Mesendoderm (in vitro differentiated cells): ENCODE measurements at places on chromosomes 7 and 10.

GRCh38 chr7:368651-369475, 78.9 kb downstream of the FOXL3 start:
- no peak overlapping the region for H3K4me3 ChIP-seq
- DNase-seq = no peak
- no peaks in the 10 kb centered on the region for H3K36me3 ChIP-seq
- H3K4me1 ChIP-seq = no peaks in the 10 kb centered on the region
- H3K27ac ChIP-seq = no peak overlapping the region

GRCh38 chr10:76632767-76633051, 1004.9 kb downstream of the KCNMA1 start:
- no peaks in the 10 kb centered on the region for H3K27me3 ChIP-seq
- no peak overlapping the region for H3K4me3 ChIP-seq
- H3K27ac ChIP-seq = no peak overlapping the region
- no peaks in the 10 kb centered on the region for H3K4me1 ChIP-seq

GRCh38 chr7:70030745-70031144, 432.5 kb downstream of the AUTS2 start:
- no peak for DNase-seq
- no peaks in the 10 kb centered on the region for H3K4me1 ChIP-seq
- no peak overlapping the region for H3K4me3 ChIP-seq
- H3K27me3 ChIP-seq = no peaks in the 10 kb centered on the region
- no peak overlapping the region for H3K27ac ChIP-seq

- H3K36me3 ChIP-seq = no peaks in the 10 kb centered on the region
- H3K27ac ChIP-seq = no peak overlapping the region
- no peaks in the 10 kb centered on the region for H3K27me3 ChIP-seq
- no peak for DNase-seq
These were observed 52.6 kb upstream of the ST8SIA6 start for GRCh38 chr10:17506856-17507471.

GRCh38 chr7:135704698-135705097, 23.3 kb downstream of the SLC13A4 start:
- DNase-seq = no peak
- no peak overlapping the region for H3K4me3 ChIP-seq
- peaks cover 12% of the 10 kb centered on the region for H3K4me1 ChIP-seq
- no peak overlapping the region for H3K27ac ChIP-seq
- no peaks in the 10 kb centered on the region for H3K36me3 ChIP-seq
